Activated T-cell treated with anti-CD3 and anti-CD28 coated beads for 48 hours (primary cell): ENCODE measurements at places on chromosomes 4 and X.
A peak's percentile ranks its signal among the peaks of the same experiment; 100 is the strongest.

DNA sequence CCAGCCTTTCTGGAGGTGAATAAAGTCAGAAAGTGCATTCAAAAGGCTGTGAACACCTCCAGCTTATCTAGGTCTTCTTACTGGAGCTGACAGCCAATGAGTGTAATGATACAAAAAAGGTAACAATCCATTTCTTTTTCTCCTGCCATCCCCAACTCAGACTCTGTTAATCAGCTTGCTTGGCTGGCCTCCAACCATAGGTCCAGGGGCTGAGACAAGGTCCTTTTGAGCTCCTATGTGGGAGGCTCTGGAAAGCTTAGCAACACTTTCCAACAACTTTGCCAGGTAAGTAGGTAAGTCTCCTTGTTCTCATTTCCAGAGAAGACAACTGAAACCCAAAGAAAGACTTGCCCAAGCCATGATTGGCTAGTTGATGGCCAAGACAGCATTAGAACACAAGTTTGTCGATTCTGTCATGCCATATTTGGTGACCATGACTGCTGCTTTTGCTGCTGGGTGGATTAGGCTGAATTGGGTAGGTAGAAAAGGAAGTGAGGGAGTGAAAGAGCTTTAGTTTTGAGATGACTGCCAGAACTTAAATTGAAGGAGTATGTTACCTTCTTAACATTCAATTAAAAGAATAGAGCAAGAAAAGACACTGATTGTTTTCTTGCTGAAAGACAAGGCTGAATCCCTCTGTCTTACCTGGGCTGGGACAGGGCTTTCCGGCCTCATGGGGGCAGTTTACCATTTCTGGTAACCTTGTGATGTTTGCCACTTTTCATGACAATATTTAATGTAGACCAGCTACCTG, 22.8 kb downstream of the VSIG4 start:
- DNase-seq, result no peak

DNA sequence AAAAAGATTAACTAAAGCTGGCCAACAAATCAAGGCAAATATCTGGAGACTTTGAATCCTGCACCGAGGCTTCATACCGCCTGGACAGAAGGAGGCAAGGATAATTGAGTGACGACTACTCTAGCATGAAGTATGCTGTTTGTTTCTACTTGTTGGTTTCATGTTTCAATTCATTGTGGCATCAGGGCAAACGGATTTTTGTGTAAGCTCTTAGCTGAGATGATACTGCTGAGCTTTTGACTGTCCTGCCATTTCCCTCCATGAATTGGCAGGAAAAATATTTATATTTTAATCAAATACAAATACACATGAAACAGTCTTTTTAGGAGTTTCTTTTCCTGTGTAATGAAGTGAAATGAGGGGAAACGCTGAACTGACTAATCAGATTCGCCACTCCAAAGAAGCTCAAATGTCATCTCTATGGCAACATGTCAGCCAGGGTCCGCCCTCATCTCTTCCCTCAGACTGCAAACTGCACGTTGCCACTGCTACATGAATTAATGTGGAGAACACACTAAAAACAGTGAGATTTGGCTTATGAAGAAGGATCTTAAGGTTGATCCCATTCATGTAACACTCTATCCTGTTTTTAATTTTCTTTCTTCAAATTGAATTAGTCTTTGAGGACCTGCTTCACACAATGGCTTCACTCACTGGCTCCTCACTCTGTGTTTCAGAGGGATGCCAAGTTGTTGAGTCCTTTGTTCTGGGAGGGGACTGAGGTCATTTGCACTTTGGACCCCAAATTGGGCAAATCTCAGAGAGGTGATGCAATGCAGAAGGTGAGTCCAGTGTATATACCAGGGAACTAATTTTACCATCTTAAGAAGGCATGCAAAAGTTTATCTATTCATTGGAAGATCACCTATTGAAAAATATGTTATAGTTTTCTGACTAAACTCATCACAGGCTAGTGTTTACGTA, 149.6 kb upstream of the MID1 start:
- DNase-seq, result no peak

DNA sequence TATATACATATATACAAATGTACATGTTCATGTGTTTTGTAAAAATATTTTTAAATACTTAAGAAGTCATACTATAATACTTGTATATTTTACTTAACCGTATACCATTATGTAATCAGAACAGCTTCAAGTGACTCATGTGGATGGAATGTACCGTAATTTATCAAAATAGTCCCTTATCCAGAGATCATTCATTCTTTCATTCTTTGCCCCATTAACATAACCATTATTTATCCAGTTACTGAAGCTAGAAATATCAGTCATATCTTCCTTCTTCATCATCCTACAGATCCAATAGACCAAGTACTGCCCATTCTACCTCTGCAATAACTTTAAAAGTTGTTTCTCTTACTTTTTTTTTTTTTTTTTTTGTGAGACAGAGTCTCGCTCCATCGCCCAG, 164.2 kb downstream of the MAB21L2 start:
- DNase-seq, result no peak

GRCh38 chr4:81634766-81635549, 163.3 kb upstream of the RASGEF1B start:
- DNase-seq, result no peak

DNA sequence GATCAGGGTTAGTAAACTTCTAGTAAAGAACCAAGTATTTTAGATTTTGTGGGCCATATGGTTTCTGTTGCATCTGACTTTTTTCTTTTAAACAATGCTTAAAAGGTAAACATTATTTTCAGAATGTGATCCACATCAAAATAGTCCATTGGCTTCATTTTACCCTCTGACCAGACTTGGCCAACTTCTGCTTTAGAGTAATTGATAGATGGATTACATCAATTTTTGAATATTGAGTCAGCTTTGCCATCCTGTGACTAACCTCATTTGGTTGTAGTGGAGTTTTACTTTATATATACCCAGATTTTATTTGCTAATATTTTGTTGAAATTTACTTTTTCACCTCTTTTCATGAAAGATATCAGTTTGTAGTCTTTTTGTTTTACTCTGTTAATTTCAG, 559.8 kb downstream of the TLL1 start:
- no peak for DNase-seq

DNA sequence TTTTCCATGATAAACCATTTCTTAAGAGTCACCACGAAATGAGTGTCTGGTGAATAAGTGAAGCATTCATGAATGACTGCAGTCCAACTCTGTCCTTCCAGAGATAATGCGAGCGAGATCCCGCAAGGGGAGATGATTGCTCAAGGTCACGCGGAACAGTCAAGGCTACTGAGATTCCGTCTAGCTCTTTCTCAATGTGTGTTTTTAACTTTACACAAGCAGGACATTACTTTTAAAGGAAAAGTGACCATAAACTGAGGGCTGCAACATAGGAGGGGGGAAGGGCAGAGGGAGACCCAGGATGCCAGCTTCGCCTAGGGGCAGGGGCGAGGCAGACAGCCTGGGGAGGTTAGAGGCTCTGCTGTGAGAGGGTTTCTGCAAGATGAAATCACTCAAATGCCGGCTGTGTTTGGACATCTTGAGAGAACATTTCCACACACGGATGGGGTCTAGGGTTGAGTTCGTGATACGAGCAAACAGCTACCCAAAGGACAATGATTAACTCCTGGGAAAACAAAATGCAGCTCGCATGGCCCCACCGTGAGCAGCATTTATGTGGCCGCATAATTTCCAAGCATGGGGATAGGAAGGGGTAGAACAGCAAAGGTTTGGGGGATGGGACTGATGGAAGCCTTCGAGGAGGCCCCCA, 23.8 kb upstream of the CCNQ start:
- DNase-seq, result no peak

DNA sequence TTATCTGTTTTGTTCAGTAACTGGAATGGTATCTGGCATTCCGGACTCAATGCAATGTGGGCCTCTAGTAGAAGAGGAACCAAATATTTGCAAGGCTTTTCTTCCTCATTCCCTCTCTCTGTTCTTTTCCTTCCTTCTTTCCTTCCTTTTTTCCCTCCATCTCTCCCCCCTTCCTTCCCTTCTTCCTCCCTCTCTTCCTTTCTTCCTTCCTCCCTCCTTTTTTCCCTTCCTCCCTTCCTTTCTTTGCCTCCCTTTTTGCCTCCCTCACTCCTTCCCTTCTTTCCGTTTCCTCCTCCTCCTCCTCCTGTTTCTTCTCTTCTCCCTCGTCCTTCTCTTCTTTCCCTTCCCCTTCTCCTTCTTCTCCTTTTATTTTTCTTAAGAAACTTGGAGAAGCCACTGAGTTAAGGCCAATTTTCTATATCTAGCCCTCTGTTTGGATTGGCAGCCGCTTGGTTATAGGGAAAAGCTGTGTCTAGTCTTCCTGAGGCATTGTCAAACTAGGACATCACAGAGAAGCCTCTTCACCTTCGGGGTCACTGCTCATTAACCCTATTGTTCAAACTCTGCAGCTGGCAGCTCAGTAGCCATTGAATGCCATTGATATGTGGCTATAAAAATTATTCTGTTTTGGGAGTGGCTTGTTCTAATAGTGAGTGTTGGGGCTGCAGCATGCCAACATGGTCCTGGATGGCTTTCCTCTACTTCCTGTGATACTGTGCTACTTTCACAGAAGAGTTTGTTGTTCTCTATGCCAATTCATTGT, 95.9 kb downstream of the CFAP299 start:
- DNase-seq, result no peak

DNA sequence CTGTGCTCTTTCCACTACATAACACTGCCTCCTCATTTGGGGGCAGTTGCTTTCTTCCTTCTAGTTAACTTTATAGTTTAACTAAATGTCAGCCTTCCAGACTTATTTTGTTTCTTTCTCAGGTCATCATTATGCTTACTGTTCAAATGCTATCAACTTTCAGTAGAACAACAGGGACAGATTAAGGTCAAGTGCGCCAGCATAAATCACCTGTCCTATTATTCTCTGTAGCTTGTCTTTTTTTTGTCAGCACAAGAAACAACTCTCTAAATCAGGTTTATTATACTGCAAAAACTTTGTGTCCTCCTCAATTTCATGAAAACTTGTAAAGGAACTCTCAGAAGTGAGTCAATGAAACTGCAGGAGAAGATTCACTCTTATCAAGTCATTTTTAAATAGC, 19.6 kb downstream of the SPANXA2 start:
- DNase-seq, result no peak

DNA sequence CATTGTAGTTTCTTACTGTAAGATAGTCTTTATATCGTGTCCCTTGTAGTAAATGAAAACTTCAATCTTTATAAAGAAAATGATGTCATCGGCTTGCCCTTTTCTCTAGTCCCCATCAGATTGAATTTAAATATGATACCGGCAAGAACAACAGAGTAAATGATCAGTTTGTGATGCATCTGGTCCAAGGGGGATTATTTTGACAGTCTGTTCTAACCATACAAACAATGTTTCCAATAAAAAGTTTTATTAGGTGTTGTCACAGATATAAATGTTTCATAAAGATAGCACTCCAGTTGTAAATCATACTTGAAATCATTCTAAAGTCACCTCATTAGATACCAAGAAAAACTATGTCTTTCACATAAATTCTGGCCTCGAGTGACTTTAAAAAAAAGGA, 72.3 kb downstream of the SLC9A6 start:
- DNase-seq, result no peak

GRCh38 chrX:2710041-2710840, 19.1 kb downstream of the CD99 start:
- DNase-seq, result peak; percentile 43

GRCh38 chrX:31007321-31007720, 64.5 kb downstream of the FTHL17 start:
- DNase-seq, result no peak

GRCh38 chr4:16310606-16311005, 84.3 kb upstream of the TAPT1 start:
- no peak for DNase-seq

- DNase-seq, result no peak
Measured at GRCh38 chr4:6492027-6492590, 19.7 kb upstream of the PPP2R2C start.

DNA sequence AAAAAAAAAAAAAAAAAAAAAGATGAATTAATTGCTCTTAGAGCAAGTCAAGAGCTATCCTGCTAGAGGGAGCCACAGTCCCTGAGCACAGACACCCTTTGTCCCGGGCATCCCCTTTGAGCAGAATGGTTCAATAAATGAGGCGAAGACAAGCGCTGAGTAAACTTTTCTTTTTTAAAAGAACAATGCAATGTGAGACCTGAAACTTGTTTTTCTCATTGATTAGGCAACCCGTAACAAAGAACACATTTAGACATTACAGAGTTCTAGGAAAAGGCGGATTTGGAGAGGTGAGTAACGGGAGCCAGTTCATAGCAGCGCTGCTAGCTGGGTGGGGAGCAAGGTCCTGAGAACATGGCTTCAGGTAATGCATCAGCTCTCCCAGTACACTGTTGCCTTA, 46.1 kb downstream of the GRK4 start:
- no peak for DNase-seq

DNA sequence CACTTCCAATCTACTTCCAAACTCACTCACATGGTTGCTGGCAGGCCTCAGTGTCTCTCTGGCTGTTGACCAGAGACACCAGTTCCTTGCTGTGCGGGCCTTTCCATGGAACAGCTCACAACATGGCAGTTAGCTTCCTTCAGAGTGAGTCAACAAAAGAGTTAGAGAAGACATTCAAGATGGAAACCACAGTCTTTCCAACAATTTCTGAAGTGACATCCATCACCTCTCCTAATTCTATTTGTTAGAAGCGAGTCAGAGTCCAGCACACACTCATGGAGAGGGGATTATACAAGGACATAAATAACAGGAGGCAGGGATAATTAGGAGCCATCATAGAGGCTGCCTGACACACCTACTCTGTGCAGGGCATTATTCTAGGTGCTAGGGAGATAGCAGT, 62.5 kb upstream of the TMEM164 start:
- no peak for DNase-seq

DNA sequence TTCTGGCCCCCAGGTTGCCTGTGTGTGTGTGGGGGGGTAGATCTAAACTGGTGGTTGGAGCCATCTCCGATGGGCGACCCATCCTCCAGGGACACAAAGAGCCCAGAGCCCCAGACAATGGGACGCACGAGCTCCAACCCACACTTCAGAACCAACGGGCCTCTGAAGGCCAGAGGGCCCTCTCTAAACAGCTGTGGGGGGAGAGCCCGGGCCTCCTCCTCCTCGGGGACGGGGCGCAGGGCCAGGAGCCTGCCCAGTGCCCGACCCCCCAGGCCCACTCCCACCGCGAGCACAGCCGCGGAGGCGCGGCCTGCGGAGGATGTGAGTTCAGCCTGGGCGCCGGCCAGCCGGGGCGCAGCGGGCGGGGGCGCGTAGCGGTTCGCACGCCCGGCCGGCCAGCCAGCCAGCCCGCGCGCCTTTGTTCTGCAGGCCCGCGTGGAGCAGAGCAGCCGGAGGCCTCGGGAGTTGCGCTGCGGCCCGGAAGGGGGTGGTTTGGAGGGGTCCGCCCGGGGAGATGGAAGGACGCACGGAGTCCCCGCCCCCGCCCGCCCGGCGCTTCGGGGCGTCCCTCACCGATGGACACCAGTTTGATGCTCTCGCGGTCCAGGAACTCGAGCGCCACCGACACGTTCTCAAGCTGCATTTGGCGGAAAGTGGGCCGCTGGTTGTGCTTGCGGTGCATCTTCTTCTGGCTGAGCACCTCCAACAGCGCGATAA, 4.0 kb downstream of the FLNA start:
- DNase-seq, result no peak

DNA sequence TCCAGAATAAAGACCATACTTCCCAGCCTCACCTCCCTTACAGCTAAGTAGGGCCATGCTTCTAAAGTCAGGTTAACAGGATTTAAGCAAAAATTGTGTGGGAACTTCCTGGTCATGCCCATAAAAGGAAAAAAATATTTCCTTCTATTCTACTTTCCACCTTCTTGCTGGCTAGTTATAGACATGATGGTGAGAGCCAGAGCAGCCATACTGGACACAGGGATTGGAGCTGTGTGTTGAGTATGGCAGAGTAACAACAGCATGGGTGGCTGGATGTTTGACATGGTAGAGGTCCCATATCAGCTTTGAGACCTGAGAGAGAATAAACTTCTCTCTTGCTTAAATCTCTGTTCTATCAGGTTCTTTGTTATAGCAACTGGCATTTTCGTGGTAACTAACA, 15.1 kb upstream of the CBR4 start:
- DNase-seq, result no peak
